ENCODE measurements at places on chromosomes 2 and 18.

DNA sequence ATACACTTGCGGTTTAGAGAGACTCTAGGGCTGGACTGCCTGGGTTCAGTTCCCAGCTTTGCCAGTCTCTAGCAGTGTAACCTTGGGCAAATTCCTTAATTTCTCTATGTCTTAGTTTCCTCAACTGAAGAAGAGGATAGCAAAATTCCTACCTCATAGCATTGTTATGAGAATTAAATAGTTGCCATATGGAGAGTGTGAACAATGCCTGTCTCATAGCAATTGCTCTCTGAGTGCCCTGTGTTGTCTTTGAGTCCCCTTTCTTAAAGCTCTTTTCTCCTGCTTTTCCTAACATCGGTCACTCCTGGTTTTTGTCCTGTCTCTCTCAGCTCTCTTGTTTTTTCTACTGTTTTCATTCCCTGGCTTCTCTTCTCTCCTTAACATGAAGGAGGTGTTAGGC, 116.8 kb upstream of the ALPP start:
- no peak for DNase-seq

- no peak for DNase-seq
Observed at GRCh38 chr2:71791501-71792135, 338.3 kb downstream of the DYSF start.

DNA sequence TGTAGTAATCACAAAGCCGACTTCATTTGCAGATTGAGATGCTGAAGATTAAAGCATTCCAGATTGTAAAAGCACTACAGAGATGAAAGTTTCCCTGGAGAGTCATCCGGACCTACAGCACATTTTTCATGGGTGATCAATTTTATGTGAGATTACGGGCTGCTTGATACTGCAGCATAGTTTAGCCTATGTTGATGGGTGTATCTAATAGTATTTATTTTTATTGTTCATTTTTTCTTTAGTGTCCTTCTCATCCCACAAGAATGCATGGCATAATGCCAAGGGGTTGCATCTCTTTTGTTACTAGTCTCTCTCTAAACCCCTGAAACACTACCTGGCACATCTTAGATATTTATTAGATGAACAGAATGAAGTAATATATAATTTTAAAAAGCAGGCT, 240.4 kb downstream of the MBD2 start:
- no peak for DNase-seq

DNA sequence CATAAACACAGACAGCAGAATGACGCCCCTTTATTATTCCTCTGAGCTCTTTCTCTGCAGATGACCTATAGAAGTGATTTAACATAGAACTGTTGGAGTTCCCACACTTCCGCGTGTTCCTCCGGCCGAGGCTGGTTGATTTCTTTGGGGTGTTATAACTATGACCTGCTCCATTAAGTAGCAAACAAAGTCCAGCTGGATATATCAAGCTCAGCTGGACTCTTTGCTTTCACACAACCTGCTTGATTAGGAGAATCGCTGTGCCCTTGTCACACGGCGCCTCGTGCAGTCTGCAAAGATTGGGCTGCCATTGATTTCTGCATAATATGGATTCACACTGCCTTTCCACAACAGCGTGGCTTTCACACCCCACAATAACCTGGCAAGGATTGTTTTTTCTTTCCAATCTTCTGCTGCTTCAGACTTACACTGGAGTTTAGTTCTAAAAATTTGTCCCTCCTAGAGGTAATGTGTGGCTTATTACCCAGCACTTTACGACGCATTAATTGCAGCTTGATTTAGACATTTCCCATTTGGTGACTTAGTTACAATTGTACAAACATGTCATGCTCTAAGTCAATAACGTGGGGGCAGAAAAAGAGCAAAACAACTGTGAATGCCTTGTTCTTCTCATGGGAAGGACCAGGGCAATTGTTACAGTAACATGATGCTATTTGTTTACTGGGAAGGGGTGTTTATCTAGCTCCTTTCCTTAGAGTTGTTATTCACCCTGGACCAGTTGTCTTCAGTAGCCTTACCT, 485.7 kb downstream of the TXNL1 start:
- DNase-seq = no peak

- DNase-seq = no peak
Observed at GRCh38 chr2:239455436-239456203, 54.8 kb upstream of the HDAC4 start.

GRCh38 chr2:154697418-154698252, 860 bp upstream of the KCNJ3 start:
- no peak for DNase-seq

DNA sequence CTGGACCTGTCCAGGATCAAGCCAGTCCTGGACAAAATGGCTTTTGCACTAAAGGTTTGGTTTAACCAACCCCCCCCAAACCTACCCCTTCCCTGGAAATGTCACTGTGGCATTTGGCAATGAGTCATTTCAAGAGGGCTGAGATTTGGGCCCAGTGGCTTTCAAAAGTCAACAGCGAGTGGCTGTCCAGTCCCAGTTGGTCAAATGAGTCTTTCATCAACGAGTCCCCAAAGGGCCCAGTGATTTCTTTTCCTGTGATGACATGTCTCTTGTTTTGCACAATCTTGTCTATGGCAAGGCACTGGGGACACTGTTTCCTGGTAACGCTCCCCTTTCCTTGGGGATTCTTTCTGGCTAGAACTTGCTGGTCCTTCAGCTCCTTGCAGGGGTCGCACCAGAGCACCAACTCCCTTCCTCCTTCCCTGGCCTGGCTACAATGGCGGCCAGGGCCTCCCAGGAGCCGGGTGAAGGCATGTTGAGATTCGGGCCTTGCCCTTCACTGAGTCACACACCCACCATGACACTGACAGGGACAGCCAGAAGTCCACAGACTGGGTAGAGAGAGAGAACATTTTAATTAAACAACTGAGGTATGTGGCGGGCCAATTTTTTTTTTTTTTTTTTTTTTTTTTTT, 87.2 kb downstream of the SMAD7 start:
- no peak for DNase-seq

GRCh38 chr2:68784915-68785314, 50.3 kb downstream of the ARHGAP25 start:
- DNase-seq = no peak

- no peak for DNase-seq
Observed at GRCh38 chr2:207448006-207448405, 81.8 kb upstream of the CREB1 start.

DNA sequence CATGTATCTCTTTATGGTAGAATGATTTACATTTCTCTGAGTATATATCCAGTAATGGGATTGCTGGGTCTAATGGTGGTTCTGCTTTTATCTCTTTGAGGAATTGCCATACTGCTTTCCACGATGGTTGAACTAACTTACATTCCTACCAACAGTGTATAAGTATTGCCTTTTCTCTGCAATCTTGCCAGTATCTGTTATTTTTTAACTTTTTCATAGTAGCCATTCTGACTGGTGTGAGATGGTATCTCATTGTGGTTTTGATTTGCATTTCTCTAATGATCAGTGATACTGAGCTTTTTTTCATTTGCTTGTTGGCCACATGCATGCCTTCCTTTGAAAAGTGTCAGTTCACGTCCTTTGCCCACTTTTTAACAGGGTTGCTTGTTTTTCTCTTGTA, 55.1 kb downstream of the CYTIP start:
- DNase-seq = no peak

DNA sequence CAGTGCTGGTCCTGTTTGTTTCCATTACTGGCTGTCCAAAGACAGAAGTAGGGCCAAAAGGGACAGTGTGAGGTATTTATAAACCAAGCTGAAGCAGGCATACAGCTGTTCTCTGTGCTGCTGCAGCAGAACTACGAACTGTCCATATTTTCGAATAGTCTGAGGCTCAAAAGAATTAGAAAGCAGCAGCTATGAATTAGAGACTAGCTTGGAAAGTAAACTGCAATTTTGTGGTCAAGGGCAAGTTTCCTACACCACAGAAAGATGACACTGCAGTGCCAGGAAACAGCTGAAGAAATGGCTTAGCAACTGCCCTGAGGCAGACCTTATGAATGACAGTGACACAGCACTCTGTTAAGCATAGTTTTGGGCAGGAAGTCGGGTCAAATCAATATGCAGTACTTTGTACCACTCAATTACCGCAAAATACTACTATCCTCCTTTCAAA, 125.3 kb downstream of the TMEM131 start:
- DNase-seq = no peak

DNA sequence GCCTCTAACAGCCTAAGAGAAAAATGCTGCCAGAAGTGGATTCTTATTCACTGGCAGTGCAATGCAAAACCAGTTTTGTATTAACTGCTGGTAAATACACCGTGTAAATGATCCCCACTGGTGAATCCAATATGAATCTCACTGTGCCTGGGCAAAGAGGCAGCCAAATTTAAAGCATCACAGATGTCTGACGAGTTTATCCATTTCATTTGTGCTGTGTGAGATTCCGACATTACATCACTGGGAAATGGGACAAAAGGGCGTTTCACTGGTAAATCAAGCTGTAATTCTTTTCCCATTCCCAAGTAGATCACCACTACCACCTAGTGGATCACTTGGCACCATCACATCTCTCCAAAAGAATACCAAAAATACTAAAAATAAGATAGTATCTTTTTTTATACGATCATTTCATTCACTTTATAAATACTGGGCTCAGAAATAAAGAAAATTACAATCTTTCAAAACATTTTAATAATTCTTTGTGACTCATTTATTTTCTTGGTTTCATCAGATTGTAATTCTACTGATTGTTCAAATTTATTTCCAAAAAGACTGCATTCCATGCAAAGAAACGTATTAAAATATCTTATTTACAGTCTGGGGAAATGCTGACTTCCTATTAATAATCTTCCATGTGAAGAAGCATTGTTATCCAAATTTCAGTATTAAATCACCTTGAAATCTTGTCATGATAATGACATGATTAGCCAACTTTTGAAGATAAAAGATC, 125.6 kb downstream of the GRB14 start:
- DNase-seq = no peak

DNA sequence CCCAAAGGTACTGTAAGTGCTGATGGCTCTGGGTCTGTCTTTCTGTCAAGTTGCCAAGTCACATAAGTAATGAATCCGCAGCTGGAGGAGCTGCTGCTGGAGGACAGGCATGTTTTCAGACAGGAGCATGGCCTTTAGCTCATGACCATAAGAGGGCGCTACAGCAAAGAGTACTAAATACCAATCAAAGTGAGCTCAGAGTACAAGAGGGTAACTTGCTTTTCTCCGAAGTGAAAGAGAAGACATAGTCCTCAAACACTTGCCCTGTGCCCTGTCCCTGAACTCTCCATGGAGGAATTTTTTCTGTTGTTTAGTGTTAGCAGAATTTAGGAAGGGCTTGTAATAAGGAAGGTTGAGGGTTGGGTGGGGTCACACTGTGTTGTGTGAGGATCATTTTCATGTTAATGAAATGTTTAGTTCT, 58.0 kb upstream of the EML6 start:
- DNase-seq = no peak

- DNase-seq = no peak
Observed at GRCh38 chr2:49754381-49754780, 600.1 kb upstream of the FSHR start.
